ENCODE measurements at places on chromosomes 1 and 21. TPM values are rescaled to one million over a fixed set of nuclear protein-coding genes. Genes with fewer than 3 reads are reported as not detected.

GRCh38 chr1:1938613-1939295, 19.7 kb upstream of the TMEM52 start:
- no peak overlapping the region for H3K27ac ChIP-seq
- DNase-seq, result no peak
- no peaks in the 10 kb centered on the region for H3K36me3 ChIP-seq
- peaks cover under 1% of the 10 kb centered on the region for H3K4me1 ChIP-seq
- H3K4me3 ChIP-seq, result no peak overlapping the region
- no peaks in the 10 kb centered on the region for H3K27me3 ChIP-seq

Gene PRKCZ
- 64.4 TPM for total RNA-seq

Gene CRYAA
- not detected for total RNA-seq

Gene ST6GALNAC5
- total RNA-seq, result 36.6 TPM

DNA sequence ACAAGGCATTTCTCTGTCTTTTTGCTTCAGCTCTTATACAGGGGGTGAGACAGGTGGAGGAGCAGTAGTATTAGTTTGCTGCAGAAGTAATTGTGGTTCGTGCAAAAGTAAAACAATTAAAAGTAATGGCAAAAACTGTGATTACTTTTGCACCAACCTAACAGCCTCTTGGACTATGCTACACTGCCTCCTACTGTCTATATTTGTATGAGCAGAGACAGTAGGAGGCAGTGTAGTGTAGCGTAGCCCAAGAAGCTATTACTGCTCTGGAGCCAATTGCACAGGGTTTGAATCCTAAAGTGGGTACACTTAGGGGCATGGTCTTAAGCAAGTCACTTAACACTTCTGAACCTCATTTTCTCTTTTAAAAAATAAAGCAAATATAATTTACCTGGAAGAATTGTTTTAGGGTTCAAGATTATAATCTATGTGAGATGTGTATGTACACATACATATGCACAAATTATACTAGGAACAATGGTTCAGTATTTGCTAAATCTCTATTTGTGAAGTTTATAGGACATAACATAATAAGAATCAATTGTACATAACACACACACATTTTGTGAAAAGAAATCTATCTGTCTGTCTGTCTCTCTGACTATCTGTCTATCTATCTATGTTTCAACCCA, 103.8 kb downstream of the BRINP3 start:
- H3K36me3 ChIP-seq, result no peaks in the 10 kb centered on the region
- no peak overlapping the region for H3K27ac ChIP-seq
- no peaks in the 10 kb centered on the region for H3K27me3 ChIP-seq
- H3K4me1 ChIP-seq, result no peaks in the 10 kb centered on the region
- no peak overlapping the region for H3K4me3 ChIP-seq
- DNase-seq, result no peak

DNA sequence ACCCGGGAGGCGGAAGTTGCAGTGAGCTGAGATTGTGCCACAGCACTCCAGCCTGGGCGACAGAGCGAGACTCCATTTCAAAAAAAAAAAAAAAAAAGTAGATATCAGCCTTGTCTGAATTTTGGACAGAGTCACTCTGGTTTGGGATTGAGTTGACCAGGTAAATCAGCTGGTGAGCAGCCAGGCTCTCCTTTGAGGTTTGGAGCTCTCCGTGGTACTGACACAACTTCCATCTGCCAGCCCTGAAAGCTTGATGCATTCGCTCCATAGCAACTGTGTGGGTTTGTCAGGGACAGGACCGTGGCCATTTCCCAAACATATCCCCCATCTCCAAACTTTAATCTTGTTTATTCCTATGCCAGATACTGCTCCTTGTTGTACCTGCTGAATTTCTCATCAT, 155.2 kb downstream of the DMRTA2 start:
- no peak overlapping the region for H3K27ac ChIP-seq
- H3K4me3 ChIP-seq, result no peak overlapping the region
- H3K36me3 ChIP-seq, result no peaks in the 10 kb centered on the region
- no peak for DNase-seq
- H3K4me1 ChIP-seq, result no peaks in the 10 kb centered on the region
- peaks cover 4% of the 10 kb centered on the region for H3K27me3 ChIP-seq

DNA sequence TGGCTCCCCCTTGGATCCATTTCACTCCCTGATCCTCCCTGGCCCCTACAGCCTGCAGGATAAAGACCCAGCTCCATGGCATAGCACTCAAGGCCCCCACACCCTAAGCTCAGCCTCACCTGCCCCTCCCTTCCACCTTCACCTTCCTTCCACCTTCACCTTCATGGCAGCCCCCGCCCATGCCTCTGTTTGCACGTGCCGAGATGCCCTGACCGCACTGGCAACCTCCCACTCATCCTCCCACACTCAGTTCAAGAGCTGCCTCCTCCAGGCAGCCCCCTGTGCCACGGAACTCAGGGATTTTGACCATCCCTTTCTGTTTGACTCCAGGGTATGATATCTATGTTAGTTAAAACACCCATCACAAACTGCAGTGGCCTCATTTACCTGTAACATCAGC, 109.8 kb downstream of the RAVER2 start:
- H3K36me3 ChIP-seq, result peaks cover 32% of the 10 kb centered on the region
- no peak overlapping the region for H3K27ac ChIP-seq
- H3K4me3 ChIP-seq, result no peak overlapping the region
- no peaks in the 10 kb centered on the region for H3K27me3 ChIP-seq
- peak; percentile 34 for DNase-seq

Gene BCAN
- total RNA-seq, result not detected

DNA sequence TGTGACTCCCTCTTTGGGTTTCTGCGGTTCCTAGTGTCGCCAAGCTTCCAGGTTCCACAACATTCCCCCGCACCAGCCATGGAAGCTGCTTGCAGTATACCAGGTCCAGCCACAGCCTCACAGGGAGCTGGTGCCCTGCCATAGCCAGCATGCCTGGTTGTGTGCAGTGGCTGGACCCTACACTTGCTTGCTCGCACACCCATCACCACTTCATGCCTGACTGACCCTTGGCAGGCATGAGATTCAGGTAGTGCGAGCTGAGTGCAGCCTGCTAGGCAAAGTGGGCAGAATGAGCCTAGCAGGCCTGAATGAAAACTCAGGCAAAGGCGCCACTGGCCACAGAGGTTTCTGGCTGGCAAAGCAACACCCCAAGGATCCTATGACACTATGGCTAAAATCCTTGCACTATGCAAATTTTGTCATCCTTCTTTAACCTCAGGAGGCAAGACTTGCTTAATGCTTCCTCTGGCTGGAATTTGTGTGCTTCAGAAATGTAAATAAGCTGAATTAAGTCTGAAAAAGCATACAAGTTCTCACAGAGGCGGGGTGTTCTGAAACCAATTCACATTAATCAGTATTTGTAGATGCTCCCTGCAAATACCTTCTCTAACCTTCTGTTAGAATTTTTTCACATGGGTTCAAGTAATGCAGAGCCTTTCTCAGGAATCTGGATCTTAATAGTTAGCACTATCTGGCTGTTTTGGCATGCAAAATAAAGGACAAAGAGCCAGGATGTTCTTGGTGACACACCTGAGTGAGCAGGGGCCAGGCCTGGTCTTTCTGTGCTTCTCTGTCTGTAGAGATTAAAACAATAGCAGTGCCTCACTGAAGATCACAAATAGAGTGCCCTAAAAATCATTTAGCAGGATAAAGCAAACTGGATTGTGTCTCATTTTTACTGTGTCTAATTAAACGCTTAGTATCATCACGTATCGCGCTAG, 256.9 kb downstream of the GPATCH2 start:
- no peaks in the 10 kb centered on the region for H3K36me3 ChIP-seq
- DNase-seq, result no peak
- H3K27me3 ChIP-seq, result peaks cover 17% of the 10 kb centered on the region
- H3K4me3 ChIP-seq, result no peak overlapping the region

DNA sequence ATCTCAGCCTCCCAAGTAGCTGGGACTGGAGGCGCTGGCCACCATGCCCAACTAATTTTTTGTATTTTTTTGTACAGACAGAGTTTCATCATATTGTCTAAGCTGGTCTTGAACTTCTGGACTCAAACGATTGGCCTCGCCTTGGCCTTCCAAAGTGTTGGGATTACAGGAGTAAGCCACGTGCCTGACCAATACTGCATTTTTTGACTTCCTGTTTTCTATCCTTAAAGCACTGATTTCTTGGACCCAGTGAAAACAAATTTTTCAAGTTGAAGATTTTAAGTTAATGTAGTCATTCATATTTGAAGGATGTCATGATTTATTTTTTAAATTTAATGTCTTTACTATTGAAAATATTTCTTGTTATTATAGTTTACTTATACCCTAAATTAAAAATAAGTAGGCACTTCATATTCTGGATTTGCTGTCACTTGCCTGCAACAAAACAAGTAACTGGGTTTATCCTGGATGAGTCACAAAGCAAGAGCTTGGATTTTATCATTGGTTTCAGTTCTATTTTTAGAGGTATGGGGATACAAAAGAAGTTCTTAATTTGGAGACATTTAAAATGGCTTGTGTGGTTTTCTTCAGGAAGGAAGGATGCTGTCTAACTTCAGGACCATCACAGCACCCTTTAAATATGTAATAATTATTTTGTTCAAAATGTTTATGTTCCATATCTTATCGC, 2.2 kb upstream of the VPS45 start:
- peaks cover 24% of the 10 kb centered on the region for H3K4me1 ChIP-seq
- no peaks in the 10 kb centered on the region for H3K27me3 ChIP-seq
- H3K36me3 ChIP-seq, result peaks cover 11% of the 10 kb centered on the region
- H3K27ac ChIP-seq, result peak overlapping the region; percentile 9

GRCh38 chr21:38915546-38915945, 109.8 kb downstream of the ETS2 start:
- H3K4me3 ChIP-seq, result no peak overlapping the region
- peaks cover 28% of the 10 kb centered on the region for H3K4me1 ChIP-seq
- H3K27ac ChIP-seq, result no peak overlapping the region
- peak; percentile 2 for DNase-seq
- peaks cover 3% of the 10 kb centered on the region for H3K27me3 ChIP-seq

Gene SELP
- 0.31 TPM for total RNA-seq

GRCh38 chr1:38077523-38078147, 31.0 kb upstream of the POU3F1 start:
- H3K4me3 ChIP-seq, result no peak overlapping the region
- no peaks in the 10 kb centered on the region for H3K36me3 ChIP-seq
- no peak overlapping the region for H3K27ac ChIP-seq

Gene HSD3B2
- total RNA-seq, result 6.1 TPM

Gene PRRX1
- total RNA-seq, result 142 TPM

DNA sequence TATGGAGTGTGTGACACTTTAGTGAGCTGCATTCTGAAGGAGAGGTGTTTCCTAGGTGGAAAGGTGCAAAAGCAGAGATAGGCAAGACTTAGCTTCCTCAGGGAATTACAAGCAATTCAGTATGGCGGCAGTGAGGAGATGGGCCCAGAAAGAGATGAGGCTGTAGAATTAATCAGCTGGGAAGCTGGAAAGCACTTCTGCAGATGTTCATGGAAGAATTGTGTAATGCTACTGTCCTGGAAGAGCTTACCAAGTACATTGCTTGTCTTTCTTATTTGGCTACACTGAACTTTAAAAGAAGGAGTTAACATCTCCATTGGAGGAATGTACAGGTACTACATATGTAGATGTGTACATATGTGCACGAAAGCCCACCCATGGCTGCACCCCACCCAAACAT, 103.7 kb upstream of the DPT start:
- DNase-seq, result no peak
- no peaks in the 10 kb centered on the region for H3K36me3 ChIP-seq
- no peaks in the 10 kb centered on the region for H3K27me3 ChIP-seq
- H3K4me3 ChIP-seq, result no peak overlapping the region
- H3K27ac ChIP-seq, result no peak overlapping the region

- H3K4me3 ChIP-seq, result no peak overlapping the region
- no peaks in the 10 kb centered on the region for H3K36me3 ChIP-seq
- no peak for DNase-seq
- no peaks in the 10 kb centered on the region for H3K27me3 ChIP-seq
Measured at GRCh38 chr1:106700211-106700610, 356.3 kb upstream of the PRMT6 start.

Gene DHX9
- 261 TPM for total RNA-seq

GRCh38 chr1:88813471-88813870, 77.9 kb downstream of the GTF2B start:
- no peak for DNase-seq
- H3K4me1 ChIP-seq, result no peaks in the 10 kb centered on the region
- peaks cover 35% of the 10 kb centered on the region for H3K36me3 ChIP-seq
- H3K4me3 ChIP-seq, result no peak overlapping the region
- H3K27me3 ChIP-seq, result no peaks in the 10 kb centered on the region

Gene BNIPL
- total RNA-seq, result 27.7 TPM

Gene WDR64
- total RNA-seq, result not detected

- H3K27me3 ChIP-seq, result peaks cover 7% of the 10 kb centered on the region
- H3K36me3 ChIP-seq, result no peaks in the 10 kb centered on the region
- no peak overlapping the region for H3K4me3 ChIP-seq
- peaks cover 16% of the 10 kb centered on the region for H3K4me1 ChIP-seq
- no peak for DNase-seq
Measured at GRCh38 chr1:6090996-6091822, 45.5 kb downstream of the KCNAB2 start.

Gene OR10Z1
- not detected for total RNA-seq

Gene S100A8
- 678 TPM for total RNA-seq

GRCh38 chr1:217946511-217946910, 315.4 kb downstream of the SPATA17 start:
- no peak overlapping the region for H3K4me3 ChIP-seq
- no peak overlapping the region for H3K27ac ChIP-seq
- no peak for DNase-seq

GRCh38 chr1:23394684-23395083, 25.0 kb upstream of the ZNF436 start:
- peak overlapping the region; percentile 74 for H3K27ac ChIP-seq
- peaks cover 5% of the 10 kb centered on the region for H3K36me3 ChIP-seq
- peaks cover 22% of the 10 kb centered on the region for H3K4me1 ChIP-seq
- DNase-seq, result no peak
- H3K4me3 ChIP-seq, result peak overlapping the region; percentile 50

- H3K27ac ChIP-seq, result no peak overlapping the region
- H3K36me3 ChIP-seq, result peaks cover 3% of the 10 kb centered on the region
- H3K27me3 ChIP-seq, result peaks cover 3% of the 10 kb centered on the region
- peaks cover 19% of the 10 kb centered on the region for H3K4me1 ChIP-seq
- no peak overlapping the region for H3K4me3 ChIP-seq
Measured at GRCh38 chr1:242673652-242674051, 149.2 kb upstream of the PLD5 start.
